ENCODE measurements at places on chromosomes 5 and 9. TPM values are rescaled to one million over a fixed set of nuclear protein-coding genes. Genes with fewer than 3 reads are reported as not detected.

GRCh38 chr5:14708551-14708950 lies 44.0 kb downstream of the OTULIN start:
- no peak for DNase-seq

DNA sequence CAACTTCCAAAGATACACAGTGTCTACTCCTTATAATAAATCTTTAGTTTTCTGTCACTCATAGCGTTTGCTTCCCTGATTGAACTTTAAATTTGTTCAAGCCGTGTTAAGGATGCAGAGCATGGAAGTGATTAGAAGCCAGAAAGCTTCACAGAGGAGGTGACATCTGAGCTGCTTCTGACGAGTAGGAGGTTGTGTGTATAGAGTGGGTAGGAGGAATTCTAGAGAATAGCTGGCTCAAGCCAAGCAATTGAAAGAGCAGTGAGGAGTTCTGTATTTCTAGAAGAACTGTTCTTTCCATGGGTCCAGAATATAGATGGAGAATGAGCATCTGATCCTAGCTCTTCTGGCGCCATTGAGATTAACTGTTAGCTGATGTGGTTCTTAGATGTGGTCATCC lies 6.0 kb downstream of the NUDT2 start:
- DNase-seq, result no peak

DNA sequence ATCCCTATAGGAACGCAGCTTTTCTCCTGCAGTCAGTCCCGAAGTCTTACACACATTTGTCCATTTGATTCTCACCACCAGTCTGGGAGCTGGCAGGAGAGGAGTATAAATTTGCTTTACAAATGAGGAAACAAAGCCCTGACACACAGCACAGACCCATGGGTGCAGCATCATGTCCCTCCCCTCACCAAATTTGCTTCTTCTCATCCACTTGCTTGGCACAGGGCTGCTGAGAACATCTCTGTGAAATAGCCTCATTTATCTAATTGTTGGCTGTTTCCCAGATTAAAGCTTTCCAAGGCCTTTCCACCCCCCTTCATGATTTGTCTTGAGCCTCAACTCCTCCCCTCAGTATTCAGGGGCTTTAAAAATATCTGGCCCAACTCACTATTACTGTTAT lies 11.3 kb upstream of the ADRB2 start:
- no peak for DNase-seq

GRCh38 chr9:110452227-110452801 lies 114.7 kb upstream of the TXNDC8 start:
- DNase-seq, result no peak

- DNase-seq, result no peak
Observed at GRCh38 chr5:157835041-157835440, 23.9 kb downstream of the CLINT1 start.

GRCh38 chr5:116176121-116176520 lies 91.3 kb downstream of the COMMD10 start:
- DNase-seq, result no peak

Gene LIX1
- 27.4 TPM for total RNA-seq

Gene ACOT12
- total RNA-seq, result 0.74 TPM

Gene LCP2
- not detected for total RNA-seq

Gene ZNF454
- 0.12 TPM for total RNA-seq

Measured in type B pancreatic cell (in vitro differentiated cells).